GM04503 (cell line): ENCODE measurements at places on chromosomes 12 and 14.

- DNase-seq = no peak
These were observed 49.0 kb upstream of the STON2 start for GRCh38 chr14:81449114-81449513.

DNA sequence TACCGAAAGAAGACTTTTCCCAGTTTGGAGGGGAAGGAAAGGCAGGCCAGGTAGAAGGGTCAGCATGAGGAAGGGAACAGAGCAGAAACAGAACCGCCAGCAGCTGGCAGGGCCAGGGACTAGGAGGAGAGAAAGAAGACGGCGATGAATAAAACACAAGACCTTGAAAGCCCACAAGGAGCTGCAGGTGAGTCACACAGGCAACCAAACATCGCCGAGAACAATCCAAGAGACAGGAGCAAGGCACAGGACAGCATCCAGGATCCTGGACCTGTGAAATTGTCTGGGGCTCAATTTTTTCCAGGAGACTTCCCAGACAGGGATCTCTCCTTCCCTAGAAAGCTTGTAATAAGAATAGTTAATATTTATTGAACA, 47.3 kb downstream of the NUAK1 start:
- DNase-seq = no peak

DNA sequence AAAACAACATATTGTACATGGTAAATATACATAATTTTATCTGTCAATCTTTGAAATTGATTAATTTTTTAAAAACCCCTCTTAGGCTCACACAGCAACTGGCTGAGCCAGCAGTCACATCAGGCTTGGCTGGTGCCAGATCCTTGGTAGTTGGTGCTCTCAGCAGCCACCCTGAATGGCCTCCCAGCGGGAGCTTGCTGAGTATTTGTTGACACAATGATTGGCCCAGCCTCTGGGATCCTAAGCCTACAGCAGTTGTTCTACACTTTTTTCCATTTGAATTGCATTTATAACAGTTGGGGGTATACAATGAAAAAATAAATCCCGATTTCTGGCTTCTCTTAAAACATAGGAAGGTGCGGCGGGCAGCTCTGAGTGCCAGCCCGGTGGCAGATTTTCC, 11.1 kb downstream of the PRKAB1 start:
- DNase-seq = no peak

GRCh38 chr14:68789821-68790643, 2.8 kb downstream of the ZFP36L1 start:
- DNase-seq = no peak

GRCh38 chr14:67141146-67141900, 47.9 kb upstream of the GARIN2 start:
- no peak for DNase-seq

DNA sequence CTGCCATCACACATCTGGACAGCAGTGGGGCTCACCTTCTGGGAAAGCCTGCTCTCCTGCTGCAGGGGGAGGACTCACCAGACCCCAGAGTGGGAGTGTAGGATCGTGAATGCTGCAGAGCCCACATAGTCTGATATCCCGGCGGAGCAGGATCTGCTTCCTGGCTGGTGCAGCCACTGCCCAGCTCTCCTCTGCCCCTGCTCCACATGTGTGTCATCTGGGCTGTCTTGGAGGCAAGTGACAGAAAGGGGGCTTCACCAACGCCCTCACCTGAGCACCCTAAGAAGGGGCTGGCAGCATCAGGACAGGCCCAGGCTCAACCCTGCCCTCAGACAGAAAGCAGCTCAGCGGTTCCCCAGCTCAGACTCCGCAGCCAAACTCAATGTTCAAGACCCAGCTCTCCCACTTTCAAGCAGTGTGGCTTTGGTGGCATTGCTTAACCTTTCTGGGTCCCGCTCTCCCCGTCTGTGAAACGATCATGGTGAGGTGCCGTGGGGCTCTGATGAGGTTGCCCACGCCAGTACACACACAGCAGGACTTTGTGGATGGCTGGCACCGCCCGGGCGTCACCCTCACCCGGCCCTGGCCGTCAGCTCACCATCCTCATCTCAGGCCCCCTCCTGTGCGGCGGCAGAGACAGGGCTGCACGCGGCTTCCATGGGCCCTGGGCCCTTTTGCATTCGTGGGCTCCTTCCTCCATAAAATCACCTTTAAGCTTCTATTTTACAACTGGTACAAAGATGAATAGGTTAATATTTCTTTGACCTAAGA, 91.0 kb upstream of the SFSWAP start:
- no peak for DNase-seq

- no peak for DNase-seq
These were observed 7.5 kb downstream of the SLC8A3 start for GRCh38 chr14:70181276-70181675.

DNA sequence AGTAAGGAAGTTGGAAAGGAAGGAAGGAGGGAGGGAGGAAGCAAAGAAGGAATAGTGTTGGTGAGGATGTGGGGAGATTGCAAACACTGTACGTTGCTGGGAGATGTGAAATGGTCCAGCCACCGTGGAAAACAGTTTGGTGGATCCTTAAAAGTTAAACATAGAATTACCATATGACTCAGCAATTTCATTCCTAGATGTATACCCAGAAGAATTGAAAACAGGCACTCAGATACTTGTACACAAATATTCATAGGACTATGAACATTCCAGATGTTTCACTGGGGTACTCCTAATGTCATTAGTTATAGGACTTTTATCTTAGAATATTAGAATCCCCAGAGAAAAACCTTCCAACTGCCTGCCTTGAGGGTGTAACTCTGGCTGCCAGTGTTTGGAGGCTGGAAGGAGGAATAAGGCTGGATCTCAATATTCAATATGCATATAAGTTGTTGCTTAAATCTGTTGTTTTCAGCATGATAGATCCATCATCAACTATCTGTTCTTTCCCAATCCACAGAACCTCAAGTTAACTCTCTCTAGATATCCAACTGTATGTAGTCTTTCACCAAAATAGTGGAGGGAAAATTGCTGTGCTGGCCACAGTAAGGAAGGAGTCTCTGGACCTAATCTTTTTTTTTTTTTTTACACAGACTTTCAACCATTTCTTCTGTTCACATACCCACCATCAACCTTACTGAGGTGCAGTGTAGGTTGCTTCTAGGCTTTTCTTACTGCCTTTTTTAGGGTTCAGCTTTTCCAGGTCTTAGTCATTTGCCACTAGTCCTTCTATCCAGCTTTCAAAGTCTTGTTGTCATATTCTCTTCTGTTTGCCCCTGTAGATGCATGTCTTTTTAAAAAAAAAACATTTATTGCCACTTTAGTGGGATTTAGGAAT, 94.5 kb downstream of the DNAI7 start:
- DNase-seq = no peak

GRCh38 chr14:90193925-90194324, 62.4 kb upstream of the PSMC1 start:
- DNase-seq = no peak

GRCh38 chr12:34108405-34108803, 86.1 kb downstream of the ALG10 start:
- DNase-seq = no peak

GRCh38 chr12:95205685-95206084, 11.6 kb downstream of the FGD6 start:
- peak; percentile 50 for DNase-seq

DNA sequence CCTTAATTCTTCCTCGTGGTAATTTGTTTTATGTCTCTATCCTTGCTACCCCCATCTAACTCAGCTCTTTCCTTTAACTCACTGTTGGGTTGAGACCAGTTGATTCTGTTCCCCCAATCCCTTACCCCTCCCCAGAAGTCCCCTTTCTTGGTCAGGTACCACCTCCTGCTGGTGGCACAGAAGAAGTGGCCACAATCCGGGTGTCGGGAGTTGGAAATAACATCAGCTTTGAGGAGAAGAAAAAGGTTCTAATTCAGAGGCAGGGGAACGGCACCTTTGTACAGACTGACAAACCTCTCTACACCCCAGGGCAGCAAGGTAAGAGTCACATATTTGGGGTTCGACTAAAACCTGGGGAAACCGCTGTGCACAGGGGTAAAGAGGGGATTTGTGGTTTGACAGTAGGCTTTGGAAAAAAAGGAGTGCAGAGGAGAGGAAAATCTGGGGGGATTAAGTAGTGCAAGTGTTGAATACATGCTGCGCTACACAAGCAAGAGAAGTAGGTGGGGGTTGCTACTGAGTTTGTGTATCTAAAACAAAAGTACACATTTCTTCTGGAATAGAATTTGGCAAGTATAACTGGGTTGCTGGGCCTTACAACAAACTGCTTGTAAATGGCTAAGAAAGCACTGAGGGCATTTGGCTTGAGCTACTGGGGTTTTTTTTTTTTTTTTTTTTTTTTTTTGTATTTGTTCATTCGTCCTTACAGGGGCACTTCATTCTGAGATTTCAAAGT, 1.3 kb downstream of the A2ML1 start:
- DNase-seq = no peak

GRCh38 chr12:19058235-19059021, 71.1 kb upstream of the PLEKHA5 start:
- no peak for DNase-seq

- DNase-seq = no peak
These were observed 18.9 kb upstream of the NUDT4 start for GRCh38 chr12:93358821-93359220.

DNA sequence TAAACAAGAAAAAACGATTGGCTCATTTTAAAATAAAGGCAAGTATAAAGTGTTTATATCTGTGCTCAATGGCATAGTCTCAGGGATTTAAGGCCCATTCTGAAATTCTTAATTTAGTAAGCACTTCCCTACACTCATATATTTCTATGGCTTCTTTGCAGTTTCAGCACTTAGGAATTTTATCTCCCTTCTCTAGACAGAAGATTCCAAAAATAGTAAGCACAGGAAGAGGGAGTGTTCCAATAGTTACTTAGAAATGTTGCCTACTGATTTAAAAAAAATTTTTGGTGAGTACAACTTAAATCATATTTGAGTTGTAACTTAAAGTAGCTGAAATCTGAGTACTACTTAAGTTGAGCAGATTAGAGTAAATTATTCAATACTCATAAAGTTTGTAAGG, 19.8 kb downstream of the INSM2 start:
- peak; percentile 21 for DNase-seq

DNA sequence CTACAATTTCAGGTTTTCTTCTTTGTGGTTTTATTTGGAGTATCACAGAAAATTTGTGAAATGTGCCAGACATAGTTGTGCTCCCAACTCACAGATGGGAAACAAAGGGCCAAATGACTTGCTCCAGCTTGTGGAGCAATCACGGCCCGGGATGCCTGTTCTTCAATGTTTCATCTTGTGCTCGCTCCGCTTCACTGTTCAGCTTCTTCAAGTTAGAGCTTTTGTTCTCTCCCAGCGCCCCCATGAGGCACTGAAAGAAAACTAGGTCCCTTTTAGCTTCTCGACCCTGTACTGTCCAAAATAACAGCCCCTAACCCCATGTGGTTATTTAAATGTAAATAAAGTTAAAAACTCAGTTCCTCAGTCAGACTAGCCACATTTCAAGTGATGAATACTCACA, 187.9 kb upstream of the STXBP6 start:
- no peak for DNase-seq

GRCh38 chr14:65195042-65195719, 92.9 kb upstream of the MAX start:
- DNase-seq = no peak

DNA sequence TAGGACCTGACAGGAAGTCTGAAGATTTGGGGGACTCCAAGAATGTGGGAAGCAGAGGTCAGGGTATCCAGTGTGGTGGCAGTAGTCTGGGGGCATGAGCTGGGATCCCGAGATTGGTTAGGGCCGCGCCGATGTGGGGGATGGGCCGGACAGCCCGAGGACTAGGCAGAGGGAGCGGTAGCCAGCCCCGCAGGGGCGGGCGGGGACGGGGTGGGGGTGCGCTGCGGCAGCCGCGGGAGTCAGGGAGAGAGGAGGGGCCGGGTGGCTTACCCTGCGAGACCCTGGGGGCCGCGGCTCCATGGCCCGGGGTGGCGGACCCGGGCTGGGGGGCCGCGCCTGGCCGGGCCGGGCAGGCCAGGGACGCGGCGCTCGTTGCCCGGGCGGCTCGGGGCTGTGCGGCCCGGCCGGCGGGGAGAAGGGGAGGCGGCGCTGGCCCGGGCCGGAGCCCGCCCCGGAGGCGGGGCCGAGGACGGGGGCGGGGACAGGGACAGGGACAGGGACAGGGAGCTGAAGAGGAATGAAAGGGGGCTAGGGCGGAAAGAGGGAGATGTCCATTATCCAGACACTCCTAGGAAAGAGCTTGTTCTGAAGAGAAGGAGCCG, 5.6 kb downstream of the ZNF385A start:
- no peak for DNase-seq

DNA sequence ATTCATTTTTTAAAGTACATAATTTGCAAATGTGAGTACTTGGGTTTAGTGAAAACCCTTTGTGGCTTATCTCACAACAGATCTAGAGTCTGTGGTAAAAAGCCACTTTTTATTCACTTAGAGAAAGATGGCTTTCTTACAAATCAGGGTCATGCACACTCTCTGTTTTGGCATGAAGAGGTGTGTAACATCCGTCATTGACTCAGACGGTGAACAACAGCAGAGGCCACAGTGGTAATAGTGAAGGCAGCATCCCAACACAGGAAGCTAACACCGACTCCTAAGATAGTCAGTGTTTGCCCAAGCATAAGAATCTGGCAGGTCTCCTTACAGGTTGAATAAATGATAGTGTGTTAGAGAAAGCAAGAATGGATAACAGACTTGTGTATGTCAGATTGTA, 593.0 kb downstream of the SOX5 start:
- no peak for DNase-seq

GRCh38 chr12:39764944-39765560, 145.4 kb upstream of the ABCD2 start:
- peak; percentile 3 for DNase-seq

DNA sequence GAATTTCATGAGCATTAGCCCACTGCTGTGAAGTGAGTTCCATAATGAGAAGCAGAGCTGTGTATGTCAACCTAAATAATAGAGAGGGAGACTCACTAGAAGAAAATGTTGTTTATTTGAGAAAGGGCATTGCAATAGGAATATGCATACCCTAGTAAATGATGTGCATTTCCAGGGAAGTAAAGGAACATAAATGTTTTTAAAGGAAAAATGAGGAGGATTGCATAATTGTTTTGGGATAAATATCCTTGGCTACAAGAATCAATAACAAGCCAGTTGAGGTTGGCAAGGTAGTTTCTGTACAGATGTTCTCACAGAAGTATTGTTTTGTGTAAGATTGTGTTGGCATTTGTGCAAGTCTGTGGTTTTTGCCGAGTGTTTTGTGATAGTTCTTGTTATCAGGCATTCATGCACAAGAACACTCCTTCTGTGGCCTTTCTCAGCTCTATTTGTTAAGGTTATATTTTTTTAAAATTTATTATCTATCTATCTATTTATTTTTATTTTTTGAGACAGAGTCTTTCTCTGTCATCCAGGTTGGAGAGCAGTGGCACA, 47.1 kb downstream of the EMP1 start:
- DNase-seq = no peak

GRCh38 chr12:132133952-132134652, 10.0 kb downstream of the DDX51 start:
- no peak for DNase-seq

DNA sequence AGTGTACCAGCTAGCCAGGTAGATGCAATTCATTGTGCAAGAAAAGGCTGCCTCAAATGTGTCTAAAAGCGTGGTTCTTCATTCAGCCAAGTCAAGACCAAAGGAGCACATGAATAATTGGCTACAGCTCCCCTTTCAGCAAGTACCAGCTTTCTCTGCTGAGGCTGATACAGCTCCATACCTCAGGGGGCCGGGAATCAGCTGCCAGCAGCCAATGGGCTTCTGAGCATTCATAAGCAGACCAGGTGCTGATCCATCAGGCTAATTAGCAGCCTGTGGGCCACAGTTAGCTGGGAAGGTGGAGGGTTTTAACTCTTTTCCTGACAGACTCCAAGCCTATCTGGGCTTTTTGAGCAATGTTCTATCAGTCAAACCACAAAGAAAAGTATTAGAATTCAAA, 264.7 kb downstream of the APAF1 start:
- DNase-seq = no peak

GRCh38 chr14:20644520-20644919, 3.0 kb upstream of the OR6S1 start:
- DNase-seq = no peak
